ENCODE measurements at places on chromosomes 12 and 14. TPM values are rescaled to one million over a fixed set of nuclear protein-coding genes. Genes with fewer than 3 reads are reported as not detected.
A peak's percentile ranks its signal among the peaks of the same experiment; 100 is the strongest.

DNA sequence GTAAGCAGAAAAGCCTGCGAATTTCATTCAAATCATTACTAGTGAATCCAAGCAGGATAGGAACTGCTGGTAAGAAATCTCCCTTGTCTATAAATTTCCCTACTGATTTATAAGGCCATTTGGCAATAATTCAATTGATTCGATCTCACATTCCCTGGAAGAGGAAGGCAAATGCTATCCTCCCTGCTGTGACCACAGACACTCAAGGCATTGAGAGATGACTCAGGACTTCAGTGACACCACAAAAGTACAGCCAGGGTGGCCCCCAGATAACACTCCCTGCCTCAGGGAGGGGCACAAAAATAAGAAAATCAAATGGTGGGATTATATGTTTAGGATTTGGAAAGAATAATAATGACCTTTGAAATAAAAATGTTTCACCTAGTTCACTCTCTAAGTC lies 162.7 kb downstream of the GRIP1 start:
- no peak for DNase-seq

GRCh38 chr12:121282072-121282742 lies 14.3 kb downstream of the CAMKK2 start:
- no peak for DNase-seq

DNA sequence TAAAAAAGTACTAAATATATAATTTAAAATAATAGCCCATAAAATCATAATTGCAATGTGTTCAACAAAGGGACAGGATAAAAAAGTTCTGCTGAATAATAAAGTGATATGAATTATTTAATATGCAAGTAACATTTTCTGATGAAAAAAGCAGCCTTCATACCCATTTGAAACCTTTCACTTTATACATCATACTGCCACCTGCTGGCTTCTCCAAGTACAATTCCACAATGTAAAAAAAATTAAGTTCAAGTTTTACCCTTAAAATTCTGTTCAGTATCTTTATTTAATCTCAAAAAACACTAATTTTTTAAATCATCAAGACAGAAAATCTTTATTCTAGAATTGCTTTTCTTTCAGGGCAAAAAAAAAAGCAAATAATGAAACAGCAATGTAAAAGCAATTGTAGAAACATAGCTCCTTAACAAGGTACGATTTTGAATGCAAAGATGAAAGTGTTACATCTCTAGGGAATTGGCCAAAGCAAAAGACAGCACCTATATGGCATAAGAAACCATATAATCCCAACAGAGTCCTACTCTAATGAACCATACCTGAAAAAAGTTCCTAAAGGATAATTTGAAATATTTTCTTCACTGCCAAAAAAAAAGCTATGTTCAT lies 15.0 kb downstream of the MDM1 start:
- DNase-seq, result no peak

DNA sequence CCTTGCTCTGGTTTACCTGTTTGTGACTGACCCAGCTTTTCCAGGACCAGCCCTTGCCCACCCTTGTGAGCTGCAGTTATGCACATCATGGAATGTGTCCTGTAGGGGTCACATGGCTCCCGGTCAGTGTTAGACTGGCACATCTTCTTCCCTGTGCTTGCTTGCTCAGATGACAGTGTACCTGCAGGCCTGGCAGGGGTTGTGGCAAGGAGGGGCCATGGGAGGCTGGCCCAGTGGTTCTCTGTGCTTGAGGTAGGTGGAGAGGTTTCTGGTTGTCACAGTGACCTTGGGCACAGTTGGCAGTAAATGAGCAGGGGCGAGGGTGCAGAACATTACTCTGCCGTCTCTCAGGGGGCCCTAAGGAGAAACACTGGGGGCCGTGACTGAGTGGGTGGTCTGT lies 27.6 kb upstream of the RD3L start:
- no peak for DNase-seq

DNA sequence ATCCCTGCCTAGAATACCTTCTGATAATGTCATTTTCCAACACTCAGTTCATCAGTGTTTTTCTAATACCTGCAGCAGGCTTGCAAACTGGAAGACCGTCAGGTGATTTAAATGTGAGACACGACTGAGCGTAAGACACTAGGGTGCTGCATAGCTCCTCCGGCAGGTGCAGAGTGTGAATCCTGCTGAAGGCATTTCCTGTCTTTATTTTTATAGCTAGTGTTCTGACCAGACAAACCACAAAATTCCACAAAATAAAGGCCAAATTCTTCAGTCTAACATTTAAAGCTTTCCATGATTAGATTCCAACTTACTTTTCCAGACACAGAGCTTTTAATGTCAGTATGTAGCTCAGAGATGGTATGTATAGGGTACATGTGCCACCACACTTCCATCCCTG lies 70.7 kb downstream of the BBS10 start:
- DNase-seq, result no peak

- no peak for DNase-seq
These were observed 197.4 kb upstream of the FRMD6 start for GRCh38 chr14:51454351-51454750.

DNA sequence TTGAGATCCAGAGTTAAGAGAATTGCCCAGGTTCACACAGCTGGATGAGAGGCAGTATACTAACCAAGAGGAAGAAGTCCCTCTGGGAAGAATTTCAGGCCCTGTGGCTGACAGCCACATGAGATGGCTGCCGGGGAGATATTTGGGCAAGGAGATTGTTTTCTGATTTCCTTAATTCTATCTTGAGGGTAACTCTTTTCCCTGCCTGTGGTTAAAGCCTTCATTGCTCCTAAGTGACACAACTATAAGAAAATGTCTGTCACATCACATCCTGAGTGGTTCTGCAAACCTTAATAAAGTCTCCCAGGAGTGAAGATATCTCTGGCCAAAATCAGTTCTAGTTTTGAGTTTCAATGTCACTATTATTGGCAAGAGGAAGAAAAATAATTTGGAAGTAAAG lies 9.6 kb downstream of the ARHGDIB start:
- no peak for DNase-seq

DNA sequence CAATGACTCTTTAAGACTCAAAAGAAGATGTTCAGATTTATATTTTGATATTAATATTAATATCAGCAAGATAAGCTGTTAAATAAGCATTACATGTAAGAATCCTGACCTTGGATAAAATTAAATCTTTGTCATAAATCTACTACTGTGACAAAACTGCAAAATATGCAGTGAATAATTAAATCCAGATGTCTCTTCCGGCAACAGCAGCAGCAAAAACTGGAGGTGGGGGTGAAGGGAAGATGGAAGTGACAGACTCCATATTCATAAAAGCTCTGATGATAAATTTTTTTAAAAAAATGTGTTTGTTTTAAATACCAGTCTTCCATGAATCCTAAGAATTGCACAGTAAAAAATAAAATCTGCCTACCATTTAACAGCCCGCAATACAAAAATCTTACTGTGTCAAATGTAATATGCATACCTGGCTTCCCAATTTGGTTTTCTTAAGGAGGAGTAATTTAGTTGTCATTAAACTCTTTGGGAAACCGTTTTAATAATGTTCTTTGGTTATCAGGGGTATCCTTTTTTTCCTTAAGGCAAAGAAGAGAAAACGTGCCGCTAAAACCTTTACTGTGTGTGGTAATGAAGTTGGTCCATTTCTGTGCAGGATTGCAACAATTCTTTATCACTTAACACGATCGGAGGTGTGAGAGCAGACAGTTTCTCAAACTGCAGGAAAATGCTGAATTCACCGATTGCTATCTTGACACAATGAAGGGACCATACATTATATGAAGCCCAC lies 478.2 kb downstream of the DIO2 start:
- DNase-seq, result no peak

GRCh38 chr14:79571366-79571765 lies 639.9 kb downstream of the DIO2 start:
- no peak for DNase-seq

DNA sequence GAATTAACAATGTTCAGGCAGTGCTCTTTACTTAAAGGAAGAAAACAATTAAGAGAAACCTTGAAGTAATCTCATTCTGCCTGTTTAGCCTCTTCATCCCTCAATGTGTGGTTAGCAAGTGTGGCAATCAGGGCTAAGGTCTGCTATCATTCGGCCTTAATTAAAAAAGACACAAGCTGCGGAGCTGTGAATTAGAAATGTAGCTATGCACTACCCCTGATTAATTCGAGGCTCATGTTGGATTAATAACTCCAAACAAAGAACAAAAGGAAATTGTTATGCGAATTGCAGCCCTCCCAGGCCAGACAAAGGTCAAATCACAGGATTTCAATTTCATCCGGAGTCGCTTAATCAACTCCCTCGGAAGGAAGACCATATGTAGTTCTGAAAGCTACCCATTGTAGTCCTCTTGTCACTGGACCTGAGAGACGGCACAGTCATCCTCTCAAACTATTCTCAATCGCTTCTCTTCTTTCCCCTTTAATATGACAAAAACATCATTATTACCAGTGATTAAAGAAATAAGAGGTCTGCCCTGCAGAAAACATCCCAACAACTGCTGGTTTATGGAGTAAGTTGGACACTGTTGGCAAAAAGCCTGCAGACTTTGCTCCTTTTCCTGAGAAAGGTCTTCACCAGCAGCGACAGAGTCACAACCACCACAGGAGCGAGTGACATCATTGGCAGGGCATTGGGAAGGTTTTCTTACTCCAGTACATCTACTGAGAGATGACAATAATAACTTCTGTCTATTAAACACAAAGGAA lies 71.1 kb upstream of the SOX5 start:
- no peak for DNase-seq

DNA sequence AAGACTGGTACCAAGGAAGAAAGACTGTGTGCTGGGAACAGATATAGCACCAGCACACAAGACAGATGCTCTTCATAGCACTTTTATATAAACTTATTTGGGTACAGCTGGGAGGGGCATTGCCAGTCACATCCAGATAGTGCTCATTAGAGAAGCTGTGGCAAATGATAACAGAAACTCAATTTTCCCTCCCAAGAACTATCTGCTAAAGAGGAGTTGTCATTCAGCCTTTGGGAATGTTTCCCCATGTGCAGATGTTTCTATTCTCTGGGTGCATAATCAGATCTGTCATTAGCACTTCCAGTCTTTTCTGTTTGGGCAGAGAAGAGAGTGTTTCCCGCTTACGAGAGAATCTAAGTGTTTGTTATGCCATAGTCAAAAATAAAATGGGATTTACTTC lies 714.9 kb upstream of the MDGA2 start:
- no peak for DNase-seq

DNA sequence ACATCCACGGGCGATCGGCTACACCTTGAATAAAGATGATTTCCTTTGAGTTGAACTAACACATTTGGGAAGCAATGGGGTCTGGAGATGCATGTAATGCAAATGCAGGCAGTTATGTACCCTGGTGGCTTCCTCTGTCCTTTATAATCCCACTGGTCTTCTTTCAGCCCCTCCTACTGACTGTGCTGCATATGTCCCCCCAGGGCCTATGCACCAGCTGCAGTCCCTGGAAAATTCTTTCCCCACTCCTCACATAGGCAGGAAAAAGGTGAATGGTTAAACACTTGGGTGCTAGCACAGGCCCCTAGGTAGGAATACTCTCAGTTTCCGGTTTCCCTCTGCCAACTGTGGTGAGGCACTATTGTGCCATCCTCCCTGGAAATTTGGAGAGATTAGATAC lies 294.8 kb upstream of the SOX5 start:
- DNase-seq, result no peak

GRCh38 chr12:7719946-7720730 lies 8.9 kb downstream of the DPPA3 start:
- DNase-seq, result no peak

DNA sequence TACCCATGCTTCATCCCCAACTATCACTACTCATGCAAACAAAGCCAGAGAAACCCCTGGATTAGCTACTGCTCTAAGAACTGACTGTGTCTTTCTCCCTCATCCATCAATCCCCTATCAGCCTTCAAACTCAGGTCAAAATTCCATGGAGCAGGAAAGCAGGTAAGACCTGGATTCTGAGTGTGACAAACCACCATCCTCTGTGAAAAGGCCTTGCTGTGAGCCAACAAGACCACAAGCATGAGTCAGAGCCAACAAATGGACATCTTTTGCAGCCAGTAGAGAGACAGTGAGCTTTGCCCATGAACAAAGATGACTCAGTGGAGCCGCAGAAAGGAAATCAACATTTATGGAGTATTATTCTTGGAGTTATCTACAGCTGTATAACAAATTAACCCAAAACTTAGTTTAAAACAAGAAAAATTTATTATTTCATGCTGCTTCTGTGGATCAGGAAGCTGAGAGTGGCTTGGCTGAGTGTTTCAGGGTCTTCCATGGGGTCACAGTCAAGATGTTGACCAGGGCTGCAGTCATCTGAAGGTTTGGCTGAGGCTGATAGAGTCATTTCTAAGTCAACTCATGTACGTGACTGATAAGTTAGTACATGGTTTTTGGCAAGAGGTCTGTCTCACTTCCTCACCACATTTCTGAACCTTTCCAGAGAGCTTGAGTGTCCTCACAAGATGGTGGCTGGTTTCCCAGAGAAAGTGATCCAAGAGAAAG lies 61.1 kb downstream of the PITPNM2 start:
- no peak for DNase-seq

- peak; percentile 44 for DNase-seq
These were observed 211.5 kb downstream of the CHST11 start for GRCh38 chr12:104668274-104668718.

DNA sequence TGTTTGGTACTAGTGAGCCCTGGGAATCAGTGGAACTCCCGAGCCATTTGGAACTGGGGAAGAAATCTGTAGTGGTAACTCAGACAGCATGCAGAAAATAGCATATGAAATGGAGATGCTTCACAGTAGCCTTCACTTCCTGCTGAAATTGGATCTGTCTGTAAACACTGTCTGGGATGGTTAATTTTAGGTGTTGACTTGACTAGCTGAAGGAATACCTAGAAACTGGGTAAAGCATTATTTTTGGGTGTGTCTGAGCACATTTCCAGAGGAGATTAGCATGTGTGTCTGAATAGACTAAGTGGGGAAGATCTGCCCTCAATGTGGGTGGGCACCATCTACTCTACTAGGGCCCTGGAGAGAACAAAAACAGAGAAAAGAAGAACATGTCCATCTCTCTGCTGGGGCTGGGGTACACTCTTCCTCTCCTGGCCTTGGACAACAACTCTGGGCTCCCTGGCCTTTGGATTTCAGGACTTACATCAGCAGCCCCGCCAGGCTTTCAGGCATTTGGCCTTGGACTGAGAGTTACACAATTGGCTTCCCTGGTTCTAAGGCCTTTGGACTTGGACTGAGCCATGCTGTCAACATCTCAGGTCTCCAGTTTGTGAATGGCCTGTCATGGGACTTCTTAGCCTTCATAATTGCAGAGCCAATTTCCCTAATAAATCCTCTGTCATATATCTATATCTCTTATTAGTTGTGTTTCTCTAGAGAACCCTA lies 14.0 kb upstream of the CRADD start:
- no peak for DNase-seq

- DNase-seq, result peak; percentile 23
These were observed 36.8 kb downstream of the PRORP start for GRCh38 chr14:35158951-35159653.

GRCh38 chr12:53067074-53067992 lies 11.9 kb downstream of the SPRYD3 start:
- no peak for DNase-seq

NGB gene
- total RNA-seq, result not detected

CFL2 gene
- total RNA-seq, result 39.7 TPM

IFNG gene
- not detected for total RNA-seq

ATL1 gene
- total RNA-seq, result 1.1 TPM

FAM90A1 gene
- 0.34 TPM for total RNA-seq

COL2A1 gene
- total RNA-seq, result 200 TPM

Data from Caco-2 (cell line).